ENCODE measurements at places on chromosomes 4 and X.

DNA sequence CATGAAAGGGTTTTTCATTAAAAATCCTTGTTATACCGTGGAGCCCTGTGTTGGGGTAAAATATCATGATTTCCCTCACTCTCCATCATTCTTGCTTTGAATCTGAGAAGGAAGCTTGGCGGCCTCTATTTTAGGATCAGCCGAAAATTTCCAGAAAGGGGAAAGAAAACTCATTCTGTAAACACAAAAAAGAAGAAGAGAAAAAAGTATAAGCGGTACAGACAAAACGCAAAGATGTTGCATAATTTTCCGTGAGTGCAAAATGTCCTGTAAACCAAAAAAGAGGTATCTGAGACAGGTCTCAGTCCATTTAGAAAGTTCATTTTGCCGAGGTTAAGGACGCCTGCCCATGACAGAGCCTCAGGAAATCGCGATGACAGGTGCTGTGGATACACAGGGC is 5.3 kb downstream of the CSF2RA start:
- no peak for DNase-seq

DNA sequence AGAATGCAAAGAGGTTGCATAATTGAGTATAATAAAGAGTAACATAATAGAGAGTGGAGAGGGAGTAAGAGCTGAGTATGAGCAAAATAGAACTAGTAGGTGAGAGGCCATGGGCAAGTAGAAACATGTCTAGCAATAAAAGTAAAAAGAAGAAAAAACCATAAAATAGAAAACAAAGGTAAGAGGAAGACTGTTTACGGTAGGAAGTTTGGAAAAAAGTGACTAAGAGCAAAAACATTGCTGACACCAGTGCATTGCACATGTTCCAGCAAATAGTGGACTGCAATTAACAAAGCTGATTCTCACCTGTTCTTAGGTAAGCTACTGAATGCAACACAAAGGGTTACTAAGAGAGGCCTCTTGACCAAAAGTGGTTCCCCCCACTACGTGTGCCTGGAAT is 202.9 kb downstream of the TEX13A start:
- no peak for DNase-seq

DNA sequence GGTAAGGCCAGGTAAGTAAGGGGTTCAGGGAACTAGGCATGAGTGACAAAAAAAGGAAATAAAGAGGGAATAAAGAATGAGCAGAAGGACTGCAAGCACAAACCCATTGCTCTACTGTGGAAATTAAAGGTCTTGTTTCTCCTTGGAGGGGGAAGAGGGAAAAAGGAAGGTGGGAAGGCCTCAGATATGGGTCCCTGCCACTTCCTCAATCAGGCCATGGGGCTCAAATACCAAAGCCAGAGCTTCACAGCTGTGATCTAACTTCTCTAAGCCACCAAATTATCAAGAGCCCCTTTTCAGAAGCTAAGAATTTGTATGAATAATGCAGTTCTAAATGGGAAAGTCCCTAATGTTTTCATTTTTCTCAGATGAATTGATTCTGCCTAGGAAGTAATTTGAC is 4.7 kb downstream of the USP51 start:
- no peak for DNase-seq

DNA sequence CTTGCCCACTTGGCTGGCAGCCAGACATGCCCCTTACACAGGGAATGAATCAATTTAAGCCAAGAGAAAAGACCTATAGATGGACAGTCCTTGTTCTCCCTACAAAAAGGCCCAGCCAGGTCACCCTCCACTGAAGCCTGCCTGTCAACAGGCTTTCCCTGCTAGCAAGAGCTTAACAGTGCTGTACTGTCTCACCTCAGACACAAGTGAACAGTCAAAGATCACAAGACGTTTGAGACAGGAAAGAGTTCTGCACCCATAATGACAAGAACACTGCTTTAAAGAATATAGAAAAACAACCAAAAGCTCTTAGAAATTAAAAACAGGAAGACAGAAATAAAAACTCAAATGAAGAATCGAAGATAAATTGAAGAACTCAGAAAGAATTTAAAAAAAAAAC is 4.6 kb downstream of the RNF175 start:
- DNase-seq, result no peak

DNA sequence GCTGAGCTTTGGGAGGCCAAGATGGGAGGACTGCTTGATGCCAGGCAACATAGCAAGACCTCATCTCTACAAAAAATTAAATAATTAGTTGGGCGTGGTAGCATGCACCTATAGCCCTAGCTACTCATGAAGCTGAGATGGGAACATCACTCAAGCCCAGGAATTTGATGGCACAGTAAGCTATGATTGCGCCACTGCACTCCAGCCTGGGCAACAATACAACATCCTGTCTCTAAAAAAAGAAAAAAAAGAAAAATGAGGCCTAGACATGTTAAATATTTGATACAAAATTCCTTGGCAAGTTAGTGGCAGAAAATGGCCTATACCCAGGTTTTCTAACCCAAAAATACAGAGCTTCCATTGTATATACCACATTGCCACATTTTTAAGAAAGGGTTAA is 88.1 kb upstream of the MAB21L2 start:
- DNase-seq, result no peak
